ENCODE measurements at places on chromosomes 2 and 18.
A peak's percentile ranks its signal among the peaks of the same experiment; 100 is the strongest.

GRCh38 chr2:219254590-219255201 lies 978 bp upstream of the TUBA4A start:
- DNase-seq = no peak

- DNase-seq = peak; percentile 20
These were observed 429 bp downstream of the C2orf76 start for GRCh38 chr2:119366161-119366648.

DNA sequence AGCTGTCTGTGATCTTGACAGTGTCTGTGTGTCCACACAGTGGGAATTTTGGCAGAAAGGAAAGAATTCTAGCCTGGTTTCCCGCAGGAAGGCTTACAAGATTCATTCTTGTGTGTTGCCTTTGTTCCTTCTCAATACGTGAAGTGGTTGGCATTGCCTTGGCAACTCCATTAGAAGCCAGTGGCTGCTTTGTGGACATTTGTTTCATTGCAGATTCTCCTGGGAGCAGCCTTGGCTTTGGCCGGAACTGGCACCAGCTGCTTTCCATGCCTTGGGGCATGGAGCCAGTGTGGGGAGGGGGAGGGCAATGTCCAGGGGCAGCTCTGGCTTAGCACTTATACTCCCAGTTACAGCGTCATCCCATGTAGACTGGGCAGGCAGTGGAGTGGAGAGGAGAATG lies 39.4 kb downstream of the KIF5C start:
- no peak for DNase-seq

DNA sequence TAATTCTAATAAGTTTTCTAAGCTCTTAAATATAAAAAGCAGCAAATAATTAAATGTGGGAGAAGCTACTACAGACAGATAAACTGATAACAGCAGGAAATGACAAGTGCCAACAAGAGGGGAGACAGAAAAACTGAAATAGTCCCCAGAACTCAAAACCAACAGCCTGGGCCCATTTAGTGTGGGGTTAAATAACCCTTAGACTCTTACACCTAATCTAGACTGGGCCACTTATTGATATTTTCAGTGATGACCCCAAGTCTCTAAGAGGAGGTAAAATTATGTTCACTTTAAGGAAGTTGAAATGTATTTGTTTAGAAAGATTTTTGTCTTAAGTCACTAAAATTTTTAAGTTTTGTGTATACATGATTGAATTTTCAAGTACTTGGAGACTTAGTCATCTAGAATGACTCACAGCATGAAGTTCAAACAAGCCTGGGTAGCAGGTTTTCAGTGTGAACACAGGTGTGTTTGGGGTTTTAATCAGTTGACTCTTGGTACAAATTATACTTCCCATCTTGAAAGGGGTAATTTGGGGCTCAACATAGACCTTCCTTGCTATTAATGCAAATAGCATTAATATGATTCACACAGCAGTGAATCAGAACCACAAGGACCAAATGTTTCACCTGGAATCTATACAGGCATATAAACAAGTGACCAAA lies 54.9 kb upstream of the MYO3B start:
- peak; percentile 34 for DNase-seq

- DNase-seq = no peak
These were observed 93.9 kb downstream of the SPTBN1 start for GRCh38 chr2:54549917-54550518.

DNA sequence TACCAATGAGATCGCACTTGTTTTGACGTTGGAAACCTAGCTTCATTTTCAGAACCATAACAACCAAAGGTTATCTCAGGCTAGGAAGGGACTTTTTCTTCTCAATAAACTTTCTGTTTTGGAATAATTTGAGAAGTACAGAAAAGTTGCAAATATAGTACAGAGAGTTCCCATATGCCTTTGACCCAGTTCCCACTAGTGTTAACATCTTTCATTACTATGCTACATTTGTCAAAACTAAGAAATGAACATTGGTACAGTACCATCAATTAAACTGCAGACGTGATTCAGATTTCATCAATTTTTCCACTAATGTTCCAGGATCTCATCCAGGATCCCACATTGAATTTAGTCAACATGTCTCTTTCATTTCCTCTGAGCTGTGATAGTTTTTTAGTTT lies 111.6 kb downstream of the ATL2 start:
- no peak for DNase-seq

DNA sequence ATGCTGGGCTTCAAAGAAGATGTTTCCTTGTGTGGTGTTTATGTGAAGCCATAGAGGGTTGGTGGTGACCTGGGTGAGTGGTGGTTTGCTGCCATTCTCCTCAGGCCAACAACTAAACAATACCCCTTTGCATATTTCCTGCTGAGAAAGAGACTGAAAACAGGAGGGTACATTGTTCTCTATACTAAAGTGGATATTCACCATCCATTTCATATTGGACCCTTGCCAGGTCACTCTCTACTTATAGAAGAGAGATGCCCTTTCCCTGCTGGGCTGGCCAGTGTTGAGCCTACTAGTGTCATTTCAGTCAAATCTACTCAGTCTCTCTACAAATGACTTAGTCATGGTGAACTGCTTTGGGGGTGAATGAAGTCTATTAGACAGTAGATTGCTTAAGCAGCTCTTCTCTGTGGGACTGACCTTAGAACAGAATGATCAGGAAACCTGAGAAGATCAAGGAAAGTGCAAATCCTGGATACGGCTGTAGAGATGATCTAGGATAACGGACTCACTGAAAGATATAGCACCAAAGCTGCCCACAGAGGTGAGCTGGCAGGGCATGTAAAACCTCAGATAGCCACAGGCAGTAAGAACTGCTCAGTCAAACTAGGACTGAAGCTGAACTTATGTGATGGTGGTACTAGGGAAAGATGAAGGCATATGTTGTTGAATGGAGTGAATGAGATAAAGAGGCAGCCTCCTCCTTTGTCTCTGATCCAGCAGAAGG lies 154.9 kb downstream of the MYO3B start:
- DNase-seq = no peak

DNA sequence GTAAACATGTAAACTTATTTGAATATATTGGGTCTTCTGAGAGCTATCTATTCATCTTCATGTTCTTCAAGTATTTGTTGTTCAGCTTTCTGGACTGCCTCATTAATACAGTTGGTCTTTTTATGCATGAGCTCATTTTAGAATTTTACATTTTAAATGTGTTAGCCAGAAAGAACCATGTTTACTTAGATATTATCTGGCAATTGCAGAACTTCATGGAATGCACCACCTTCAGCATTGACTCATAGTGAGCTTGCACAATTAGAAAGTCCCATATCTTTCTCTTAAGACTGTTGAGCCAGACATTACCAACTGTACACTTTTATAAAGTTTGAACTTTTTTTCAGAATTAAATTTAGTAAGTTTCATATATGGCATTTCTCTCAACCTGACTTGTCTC lies 536.7 kb downstream of the RIT2 start:
- no peak for DNase-seq

DNA sequence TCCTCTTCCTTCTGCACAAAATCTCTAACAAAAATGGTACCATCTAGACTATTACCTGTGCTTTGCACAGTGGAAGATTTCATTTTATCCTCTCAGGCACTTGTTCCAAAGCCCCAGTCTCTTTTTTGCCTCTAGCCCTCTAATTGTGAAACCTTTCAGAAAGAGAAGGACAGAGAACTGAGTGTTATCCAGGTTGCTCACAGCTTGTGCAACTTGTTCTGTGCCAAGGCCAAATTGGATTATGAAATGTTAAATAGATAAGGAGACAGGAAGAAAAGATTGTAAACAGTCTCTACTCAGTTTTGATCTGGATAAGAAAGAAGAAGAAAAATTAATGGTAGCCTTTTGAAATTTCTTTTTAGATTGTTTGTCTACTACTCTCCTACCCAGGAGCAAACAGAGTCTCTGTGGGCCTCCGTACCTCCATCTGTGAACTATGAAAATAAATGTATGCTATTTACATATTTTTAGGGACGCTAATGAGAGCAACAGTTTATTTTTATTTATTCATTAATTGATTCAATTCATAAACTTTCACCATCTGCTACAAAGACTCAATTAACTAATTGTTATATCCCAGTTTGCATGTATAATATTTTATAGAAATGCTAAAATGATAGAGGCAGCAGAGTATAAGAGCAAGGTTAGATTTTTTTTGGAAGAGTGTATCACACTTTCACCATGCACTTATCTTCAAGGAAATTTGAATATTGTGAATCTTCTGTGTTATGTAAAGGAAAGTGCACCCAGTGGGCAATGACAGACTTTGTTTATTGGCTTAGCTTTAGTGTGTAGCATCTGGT lies 339.0 kb upstream of the ETAA1 start:
- DNase-seq = no peak

GRCh38 chr2:85584354-85584856 lies at the start of gene VAMP5:
VAMP5 (plus strand) TSS chr2:85584431; CDS start chr2:85584491, 60 bp downstream.
- DNase-seq = no peak

GRCh38 chr18:35835833-35836232 lies 136.6 kb upstream of the RMP24 start:
- DNase-seq = no peak

- no peak for DNase-seq
These were observed 64.0 kb upstream of the ZSWIM2 start for GRCh38 chr2:186912979-186913378.

DNA sequence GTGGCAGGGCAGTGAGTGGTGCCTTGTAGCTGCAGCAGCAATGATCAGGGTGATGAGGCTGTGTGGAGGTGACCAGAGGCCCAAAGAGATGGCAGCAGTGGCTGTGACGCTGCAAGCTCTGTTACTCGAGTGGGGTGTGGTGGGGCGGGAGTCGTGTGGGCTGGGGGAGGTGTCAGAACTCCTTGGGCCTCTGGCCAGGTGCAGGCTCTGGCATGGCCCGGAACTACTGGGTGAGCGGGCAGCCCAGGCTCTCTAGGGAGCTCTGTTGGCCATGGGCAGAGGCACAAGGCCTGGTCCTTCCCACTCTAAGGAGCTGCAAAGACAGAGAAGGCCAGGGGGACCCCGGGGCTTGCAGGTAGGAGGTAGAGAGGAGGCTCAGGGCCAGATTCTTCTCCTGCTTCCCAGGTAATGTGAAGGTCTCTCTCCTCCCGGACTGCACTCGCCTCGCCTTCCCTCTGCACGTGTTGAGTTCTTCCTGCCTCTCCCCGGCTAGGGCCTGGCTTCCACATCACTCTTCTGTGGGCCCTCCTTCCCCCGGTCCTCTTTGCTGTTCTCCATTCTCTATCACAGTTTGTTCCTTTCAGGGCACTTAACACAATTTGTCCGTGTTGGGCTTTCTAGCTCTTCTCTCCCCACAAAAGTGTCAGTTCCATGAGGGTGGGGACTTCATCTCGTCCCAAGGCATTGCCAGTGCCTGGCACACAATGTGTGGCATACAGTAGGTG lies 114.8 kb downstream of the MCFD2 start:
- no peak for DNase-seq

DNA sequence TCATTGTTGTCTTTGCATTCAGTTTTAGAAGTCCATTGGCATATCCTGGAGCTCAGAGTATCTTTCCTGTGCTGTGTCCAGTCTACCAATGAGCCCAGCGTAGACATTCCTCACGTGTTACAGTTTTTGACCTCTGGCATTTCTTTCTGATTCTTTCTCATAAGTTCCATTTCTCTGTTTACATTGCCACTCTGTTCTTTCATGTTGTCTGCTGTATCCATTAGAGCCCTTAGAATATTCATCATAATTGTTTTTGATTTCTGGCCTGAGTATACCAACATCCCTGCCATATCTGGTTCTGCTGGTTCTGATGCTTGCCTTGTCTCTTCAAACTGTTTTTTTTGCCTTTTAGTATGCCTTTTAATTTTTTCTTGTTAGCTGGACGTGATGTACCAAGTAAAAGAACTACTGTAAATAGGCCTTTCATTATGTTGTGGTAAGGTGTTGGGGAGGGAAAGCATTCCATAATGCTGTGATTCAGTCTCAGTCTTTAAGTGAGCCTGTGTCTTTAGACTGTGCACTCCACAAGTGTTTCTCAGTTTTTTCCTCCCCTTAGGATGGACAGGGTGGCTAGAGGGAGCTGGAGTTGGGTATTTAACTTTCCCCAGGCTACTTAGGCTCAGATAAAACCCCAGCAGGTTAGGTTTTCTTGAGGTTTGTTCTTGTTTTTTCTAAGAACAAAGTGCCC lies 35.6 kb downstream of the CEP192 start:
- DNase-seq = no peak

- no peak for DNase-seq
These were observed 13.1 kb downstream of the TMEM131 start for GRCh38 chr2:97982621-97983020.

DNA sequence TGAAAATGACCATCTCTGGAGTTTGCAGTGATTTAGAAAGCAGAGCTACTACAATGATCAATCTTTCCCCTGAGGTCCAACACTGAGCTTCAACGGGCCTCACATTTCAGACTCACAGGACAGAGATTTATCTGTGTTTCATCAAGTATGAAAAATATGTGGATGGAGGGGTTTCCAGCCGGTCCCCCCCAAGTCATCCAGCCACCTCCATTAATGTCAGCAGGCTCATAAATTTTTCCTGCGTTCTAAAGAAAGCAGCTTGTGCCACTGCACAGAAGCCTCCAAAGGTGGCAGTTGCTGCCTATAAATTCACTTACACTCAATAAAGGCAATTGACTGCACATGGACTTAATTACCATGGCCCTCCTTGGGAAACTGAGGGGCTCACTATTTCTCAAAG lies 117.4 kb upstream of the ACKR3 start:
- no peak for DNase-seq

- DNase-seq = no peak
These were observed 202.3 kb downstream of the PLCL1 start for GRCh38 chr2:198006733-198007132.

DNA sequence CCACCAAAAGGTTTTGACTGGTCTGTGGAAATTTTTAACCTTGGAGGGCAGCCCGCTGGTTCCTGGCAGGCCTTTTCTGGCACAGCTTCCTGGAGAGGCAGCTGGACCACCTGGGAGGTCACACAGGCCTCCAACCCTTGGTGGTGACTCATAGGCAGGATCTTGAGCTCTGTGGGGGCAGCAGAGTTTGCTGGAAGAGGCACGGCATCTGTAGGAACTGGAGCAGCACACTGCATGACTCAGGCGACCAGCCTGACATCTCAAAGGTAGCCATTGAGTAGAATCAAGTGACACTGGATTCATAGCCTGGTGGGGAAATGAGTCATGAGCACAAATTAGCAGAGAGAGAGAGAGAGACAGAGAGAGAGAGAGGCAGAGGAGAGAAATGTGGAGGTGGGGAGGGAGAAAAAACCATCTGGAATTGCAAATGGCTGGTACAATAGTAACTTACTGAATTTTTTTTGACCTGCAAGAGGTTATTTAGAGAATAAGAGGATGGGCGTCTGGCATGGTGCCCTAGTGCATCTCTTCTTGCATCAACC lies 57.4 kb downstream of the TRPM8 start:
- peak; percentile 75 for DNase-seq

- peak; percentile 63 for DNase-seq
These were observed 12.3 kb upstream of the TFCP2L1 start for GRCh38 chr2:121297217-121297830.

DNA sequence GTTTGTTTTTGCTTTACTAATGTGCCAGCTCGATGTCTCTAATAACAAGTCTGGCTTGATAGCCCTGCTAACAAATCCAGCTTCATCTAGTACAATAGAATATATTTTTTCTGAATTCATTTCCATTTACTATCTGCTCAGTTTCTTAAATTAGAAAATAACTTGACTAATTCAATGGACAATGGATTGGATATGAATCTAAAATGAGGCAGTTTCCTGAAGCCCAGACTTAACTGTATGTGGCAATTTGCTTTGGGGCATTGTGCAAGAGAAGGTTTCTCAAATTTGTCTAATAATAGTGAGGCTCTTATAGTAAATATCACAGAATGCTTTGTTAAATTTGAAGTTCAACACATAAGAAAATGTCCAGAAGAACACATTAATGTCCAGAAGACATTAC lies 25.8 kb downstream of the CALCRL start:
- no peak for DNase-seq

GRCh38 chr2:75173740-75174139 lies 25.6 kb downstream of the TACR1 start:
- no peak for DNase-seq

Data from RKO (cell line).